HEK293T (cell line): ENCODE measurements at places on chromosomes 11 and 22.

DNA sequence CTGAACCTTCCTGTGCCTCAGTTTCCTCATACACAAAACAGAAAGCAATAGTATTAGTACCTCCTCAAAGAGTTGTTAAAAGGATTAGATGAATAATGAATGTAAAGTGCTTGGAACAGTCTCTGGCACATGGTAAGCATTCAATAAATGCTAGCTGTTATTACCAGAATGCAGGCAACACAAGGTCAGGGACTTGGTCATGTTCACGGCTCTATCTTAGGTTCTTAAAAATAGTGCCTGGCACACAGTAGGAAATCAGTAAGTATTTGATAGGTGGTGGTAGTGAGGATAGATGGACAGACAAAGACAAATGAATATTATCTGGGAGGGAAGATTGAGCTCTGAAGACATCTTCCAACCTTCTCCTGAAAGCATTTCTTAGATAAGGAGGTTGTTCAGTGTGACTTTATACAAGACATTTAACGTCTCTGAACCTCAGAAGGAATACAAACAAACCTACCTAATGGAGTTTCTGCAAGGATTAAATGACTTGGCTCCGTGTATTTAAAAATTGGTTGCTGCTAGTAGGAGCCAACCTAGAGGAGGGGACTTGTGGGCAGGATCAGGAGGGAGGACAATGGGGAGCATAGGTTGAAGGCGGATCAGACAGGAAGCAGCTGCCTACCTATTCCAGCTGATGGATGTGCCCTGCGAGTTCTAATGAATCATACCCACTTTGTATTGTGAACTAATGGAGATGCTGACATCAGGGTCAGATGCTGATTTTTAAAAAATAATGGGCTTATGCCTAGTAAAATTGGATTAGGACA lies 94.1 kb downstream of the DBX1 start:
- DNase-seq: no peak

DNA sequence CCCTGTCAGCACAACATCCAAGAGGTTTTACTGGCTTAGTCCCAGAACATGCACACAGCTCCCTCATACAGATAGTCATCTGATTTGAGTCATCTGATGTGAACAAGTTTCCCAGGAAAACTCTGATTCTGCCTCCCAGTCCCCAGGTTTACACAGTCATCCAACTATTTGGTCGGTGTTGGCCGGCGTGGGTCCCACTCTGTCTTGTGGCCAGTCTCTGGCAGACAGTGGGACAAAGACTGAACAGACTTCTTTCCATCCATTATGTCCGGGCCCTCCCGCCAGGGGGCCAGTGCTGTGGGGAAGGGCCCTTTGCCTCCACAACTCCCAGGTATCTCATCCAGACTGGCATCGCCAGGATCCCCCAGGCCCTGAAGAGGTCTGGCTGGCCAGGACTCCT lies 60.0 kb downstream of the BTG4 start:
- no peak for DNase-seq

GRCh38 chr11:72716788-72717435 lies 35.3 kb downstream of the ARAP1 start:
- no peak for DNase-seq

DNA sequence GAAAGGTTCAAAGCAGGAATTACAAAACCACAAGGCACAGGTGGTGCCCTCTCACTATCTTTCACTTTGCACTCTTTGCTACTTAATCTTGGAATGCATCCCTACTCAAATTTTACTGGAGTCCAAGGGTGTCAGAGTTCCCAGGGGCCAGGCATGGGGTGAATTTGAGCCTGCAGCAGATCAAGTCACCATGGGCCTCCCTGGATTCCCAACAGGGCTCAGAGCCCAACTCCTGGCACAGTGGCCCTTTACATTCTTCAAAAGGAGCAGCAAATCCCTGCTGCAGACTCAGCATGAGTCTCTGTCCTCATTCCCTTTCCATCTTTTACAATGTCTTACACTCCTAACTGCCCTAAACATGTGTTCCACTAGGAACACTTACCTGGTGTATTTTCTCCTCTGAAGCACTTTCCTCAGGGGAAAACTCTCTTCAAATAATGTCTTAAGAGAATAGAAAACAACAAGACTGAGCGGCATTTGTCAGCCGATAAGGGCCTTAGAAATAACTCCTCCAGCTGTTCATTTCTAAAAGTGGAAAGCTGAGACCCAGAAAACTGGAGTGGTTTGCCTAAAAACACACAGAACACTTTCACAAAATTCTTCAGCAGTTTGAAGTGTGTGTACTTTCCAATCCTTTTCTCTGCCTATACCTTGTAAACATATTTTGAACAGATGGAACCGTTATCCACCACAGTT lies 596.0 kb downstream of the INSC start:
- no peak for DNase-seq

- DNase-seq: no peak
Measured at GRCh38 chr11:117589063-117589462, 208.0 kb downstream of the DSCAML1 start.

- DNase-seq: peak; percentile 17
Measured at GRCh38 chr11:79413268-79413667, 27.6 kb downstream of the TENM4 start.

DNA sequence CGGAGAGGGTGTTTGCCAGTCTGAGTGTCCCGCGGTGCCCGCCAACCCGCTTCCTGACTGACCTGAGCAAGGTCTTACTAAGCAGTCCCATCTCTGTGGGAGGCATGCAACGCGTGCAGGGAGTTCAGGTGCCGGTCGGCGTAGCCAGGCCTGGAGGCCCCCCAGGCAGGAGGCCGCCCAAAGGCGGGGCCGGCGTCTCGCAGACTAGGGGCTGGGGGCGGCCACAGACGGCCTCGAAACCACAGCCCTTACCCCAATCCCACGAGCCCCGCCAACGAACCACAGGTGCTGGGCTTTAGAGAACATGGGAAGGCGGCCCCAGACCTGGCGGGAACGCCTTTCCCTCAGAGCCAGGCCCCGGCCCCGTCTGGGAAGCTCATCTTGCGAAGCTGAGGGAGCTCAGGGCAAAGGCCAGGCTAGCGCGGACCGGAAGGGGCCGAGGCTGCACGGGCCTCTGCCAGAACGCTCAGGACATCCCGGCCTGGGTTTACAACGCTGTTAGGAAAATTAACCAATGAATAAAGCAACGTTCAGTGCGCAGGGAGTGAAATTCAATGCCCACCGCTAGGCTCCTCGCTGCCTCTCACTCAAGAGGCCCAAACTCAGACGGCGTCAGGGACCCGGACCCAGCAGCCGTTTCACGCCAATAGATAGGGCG lies 2.1 kb upstream of the MTFP1 start:
- no peak for DNase-seq

GRCh38 chr22:28560046-28560742 lies 119.4 kb downstream of the TTC28 start:
- DNase-seq: no peak
